Stimulated activated CD8-positive, alpha-beta memory T cell treated with anti-CD3 and anti-CD28 coated beads, Interleukin-4, amount 100 ng/mL, for 1 hour (primary cell): ENCODE measurements at places on chromosomes 11 and 22.
A peak's percentile ranks its signal among the peaks of the same experiment; 100 is the strongest.

DNA sequence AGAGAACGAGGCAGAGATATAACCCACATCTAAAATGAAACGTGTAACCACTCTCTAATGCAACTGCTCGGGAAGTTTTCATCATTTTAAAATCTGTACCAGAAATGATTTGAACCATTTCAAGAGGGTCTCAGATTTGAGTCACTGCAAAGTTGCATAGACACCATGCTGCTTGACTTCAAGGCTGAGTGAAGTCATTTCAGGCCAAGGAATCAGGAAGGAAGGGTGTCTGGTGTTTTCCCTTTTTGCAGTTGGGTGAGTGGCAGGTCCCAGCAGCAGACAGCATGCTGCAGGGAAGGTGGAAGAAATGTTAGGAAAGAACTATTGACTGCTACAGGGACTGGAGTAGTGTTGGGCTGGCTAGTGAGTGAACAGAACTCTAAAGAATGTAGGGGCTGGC, 16.5 kb downstream of the TANGO2 start:
- no peak for DNase-seq

- DNase-seq = no peak
Observed at GRCh38 chr11:22194306-22194705, 1.4 kb downstream of the ANO5 start.

GRCh38 chr11:62881579-62882430, 1.1 kb downstream of the SLC3A2 start:
- peak; percentile 92 for DNase-seq

GRCh38 chr22:20953668-20954500, 13.2 kb upstream of the AIFM3 start:
- no peak for DNase-seq

- DNase-seq = no peak
Observed at GRCh38 chr11:119089319-119089718, 4.6 kb downstream of the HMBS start.

DNA sequence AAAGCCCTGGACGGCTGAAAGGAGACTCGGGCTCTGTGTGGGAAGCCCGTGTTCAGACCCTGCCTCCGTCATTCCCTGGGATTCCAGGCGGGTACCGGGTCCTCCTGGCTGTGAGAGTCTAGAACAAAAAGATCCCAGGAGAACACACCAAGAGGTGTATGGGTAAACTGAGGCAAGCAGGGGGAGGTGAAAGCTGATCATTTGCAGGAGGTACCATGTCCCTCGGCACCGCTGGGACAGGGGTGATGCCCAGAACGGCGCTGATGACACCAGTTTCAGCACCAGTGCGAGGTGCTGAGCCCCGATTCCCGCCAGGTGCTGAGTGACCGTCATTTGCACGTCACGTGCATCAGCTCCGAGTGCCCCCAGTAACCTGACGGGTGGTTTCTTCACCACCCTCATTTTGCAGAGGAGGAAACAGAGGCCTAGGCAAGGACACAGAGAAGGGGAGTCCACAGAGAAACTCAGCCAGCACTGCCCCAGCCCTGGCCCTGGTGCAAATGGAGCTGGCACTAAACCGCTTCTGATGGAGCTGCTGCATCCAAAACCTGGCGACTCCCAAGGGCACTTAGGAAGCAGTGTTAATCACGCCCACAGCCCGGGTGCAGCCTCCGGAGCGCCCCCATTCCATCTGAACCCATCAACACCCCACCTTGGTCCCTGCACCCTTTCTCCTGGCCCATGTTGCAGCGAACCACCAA, 16.8 kb downstream of the MACROD1 start:
- no peak for DNase-seq

DNA sequence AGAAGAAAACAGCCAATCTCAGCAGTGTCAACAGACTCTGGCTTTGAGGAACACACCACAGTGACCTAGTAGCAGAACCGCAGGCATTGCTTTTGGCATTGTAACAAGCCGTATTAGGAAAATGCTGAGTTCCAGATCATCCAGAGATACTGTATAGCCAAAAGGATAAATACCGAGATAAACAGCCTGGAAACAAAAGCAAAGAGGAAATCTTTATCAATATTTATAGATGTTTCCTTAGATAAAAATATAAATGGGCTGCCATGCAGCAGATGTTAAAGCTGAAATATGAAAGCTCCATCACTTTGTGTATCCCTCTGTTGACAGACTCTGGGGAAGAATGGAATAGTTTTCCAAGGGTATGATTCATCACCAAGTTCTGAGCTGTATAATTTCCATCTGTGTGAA, 98.9 kb upstream of the TP53AIP1 start:
- DNase-seq = no peak

GRCh38 chr11:86463955-86464354, 89.3 kb downstream of the CCDC81 start:
- no peak for DNase-seq

DNA sequence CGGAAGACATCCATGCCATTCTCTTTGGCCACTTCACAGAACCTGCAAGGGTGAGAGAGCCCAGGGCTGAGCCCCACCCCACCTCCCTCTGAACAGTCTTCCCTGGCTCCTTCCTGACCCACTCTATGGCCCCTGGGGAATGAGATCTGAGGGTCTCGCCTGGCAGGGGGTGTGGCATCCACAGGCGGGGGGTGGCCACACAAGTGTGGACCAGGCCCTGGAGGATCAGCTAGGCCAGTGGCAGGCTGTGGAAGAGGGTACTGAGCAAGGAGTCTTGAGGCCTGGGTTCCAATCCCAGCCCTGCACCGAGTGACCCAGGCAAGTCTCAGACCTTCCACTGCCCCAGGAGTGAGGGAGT, 5.6 kb upstream of the LRFN4 start:
- no peak for DNase-seq

- no peak for DNase-seq
Observed at GRCh38 chr22:47940211-47940610, 1177.8 kb downstream of the TBC1D22A start.

DNA sequence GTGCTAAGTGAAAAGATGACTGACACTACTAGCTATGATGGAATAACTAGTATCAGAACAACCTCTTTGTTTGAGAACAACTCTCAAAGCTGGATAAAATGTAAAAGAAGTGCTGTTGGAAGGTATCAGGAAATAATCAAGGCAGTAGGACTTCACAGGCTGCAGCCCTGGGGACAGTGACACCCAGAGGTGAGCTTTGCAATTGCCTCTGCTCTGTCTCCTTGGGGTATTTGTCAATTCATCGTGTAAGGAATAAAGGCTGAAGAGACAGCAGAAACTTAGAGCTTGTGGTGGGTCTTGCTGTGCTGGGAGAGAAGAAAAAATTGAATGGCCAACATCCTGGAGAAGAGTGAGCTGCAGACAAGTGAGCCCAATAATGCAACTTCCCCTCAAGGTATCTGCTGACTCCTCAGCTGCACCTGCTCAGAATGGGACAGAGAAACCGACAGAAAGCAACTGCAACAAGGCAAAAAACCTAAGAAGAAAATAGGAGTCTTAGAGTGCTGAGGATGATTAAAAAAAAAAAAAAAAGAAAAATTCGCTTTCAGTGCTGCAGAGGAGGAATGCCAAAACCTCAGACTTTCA, 141.1 kb downstream of the RCN1 start:
- no peak for DNase-seq

- no peak for DNase-seq
Observed at GRCh38 chr11:92259861-92260260, 35.2 kb downstream of the FAT3 start.

DNA sequence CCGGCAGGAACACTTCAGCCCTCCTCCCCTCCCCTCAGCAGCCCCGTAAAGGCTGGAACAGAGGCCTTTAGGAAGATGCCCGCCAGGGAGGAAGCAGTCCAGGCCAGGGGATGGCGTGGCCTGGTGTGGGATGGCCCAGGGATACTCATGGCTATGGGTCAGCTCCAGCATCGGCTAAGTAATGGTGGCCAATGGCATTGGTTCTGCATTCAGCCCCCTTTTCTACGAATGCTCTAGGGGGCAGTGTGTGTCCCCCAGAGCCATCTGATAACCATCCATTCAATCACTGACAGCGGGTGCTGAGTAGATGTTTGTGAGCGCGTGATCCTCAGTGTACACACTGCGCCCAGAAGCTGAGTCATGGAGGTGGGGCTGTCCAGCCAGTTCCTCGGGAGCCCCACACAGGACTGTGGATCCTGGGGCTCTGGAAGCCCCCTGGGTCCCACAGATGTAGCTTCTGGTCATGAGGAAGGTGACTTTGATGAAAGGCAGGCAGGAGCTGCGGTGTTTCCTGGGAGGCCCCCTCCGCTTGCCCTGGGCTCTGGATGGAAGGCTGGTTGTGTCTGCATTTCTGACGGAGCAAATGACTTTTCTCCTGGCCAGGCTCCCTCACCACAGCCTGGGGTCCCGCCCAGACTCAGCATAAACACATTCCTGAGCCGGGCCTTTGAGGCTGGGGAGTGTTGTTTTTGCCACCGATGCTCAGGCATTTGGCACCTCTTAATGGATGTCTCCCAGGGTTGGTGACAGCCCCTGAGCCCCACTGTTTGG, 46.5 kb downstream of the FBLN1 start:
- no peak for DNase-seq

DNA sequence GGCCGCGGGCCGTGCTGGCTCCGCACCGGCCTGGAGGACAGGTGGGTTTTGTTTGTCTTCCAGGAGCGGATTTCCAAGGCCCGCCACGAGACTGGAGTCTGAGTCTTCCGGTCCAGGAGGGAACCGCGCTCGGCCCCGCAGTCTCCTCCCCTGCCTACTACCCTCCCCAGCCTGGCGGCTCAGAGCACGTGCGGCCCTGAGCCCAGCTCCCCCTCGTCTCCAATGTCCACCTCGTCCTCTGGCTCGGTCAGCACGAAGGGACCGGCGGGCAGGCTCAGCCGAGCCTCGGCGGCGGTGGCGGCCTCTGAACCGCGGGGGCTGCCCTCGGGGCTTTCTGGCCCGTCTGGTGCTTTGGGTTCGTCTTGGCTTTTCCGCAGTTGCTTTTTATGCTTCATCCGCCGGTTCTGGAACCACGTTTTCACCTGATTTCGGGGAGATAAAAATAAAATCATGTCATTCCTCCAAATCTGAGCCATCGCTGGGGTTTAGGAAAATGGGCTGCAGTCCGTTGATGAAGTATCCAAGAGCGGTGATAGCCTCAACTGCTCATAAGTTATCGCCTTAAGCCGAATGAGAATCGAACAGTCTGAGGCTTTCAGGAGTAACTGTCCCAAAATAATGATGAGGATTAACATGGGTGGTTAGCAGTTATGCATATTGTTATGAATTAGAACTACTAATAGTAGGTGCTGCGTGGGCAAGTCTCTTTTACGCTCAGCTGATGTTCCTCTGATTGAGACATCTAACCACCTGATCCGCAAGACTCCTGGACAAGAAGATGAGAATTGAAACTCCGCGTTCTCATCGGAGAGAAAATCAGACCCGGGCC, 4.0 kb downstream of the BSX start:
- no peak for DNase-seq

DNA sequence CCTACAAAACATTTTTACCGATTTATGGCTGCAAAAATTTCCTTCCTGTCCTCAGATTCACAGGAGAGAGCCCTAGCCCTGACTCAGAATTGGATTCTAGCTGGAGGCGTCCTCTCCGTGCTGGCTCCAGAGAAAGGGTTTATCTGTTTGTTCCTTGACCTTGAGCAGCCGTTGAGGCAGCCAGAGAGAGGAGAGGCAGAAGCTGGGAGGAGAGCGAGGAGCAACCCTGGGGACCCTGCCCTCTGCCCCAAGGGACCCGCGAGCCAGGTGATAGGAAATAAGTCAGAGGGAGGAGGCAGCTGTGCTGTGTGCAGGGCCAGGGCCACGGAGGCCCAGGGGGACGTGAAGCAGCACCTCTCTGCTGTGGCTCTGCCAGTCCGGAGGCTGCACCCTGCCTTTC, 75.6 kb downstream of the IGLL1 start:
- DNase-seq = no peak

GRCh38 chr11:1959786-1960185, 12.7 kb downstream of the MRPL23 start:
- no peak for DNase-seq

- no peak for DNase-seq
Observed at GRCh38 chr11:16632295-16633200, 105.9 kb upstream of the C11orf58 start.

DNA sequence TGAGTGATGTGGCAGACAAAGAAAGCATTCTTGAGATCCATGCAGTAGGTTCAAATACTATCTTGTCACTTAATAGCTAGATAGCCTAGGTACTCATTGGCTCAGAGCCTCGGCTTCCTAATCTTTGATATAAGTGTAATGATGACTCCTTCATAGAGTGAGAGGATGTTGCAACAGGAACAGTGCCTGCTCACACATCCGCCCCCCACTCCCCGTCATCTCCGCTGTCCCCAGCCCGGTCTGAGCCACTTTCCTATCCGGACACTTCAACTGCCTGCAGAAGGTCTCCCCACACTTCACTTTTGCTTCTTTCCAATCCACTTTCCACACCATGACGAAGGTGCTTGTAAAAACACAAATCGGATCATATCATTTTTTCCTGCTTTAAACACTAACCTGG, 128.8 kb downstream of the NTM start:
- no peak for DNase-seq

DNA sequence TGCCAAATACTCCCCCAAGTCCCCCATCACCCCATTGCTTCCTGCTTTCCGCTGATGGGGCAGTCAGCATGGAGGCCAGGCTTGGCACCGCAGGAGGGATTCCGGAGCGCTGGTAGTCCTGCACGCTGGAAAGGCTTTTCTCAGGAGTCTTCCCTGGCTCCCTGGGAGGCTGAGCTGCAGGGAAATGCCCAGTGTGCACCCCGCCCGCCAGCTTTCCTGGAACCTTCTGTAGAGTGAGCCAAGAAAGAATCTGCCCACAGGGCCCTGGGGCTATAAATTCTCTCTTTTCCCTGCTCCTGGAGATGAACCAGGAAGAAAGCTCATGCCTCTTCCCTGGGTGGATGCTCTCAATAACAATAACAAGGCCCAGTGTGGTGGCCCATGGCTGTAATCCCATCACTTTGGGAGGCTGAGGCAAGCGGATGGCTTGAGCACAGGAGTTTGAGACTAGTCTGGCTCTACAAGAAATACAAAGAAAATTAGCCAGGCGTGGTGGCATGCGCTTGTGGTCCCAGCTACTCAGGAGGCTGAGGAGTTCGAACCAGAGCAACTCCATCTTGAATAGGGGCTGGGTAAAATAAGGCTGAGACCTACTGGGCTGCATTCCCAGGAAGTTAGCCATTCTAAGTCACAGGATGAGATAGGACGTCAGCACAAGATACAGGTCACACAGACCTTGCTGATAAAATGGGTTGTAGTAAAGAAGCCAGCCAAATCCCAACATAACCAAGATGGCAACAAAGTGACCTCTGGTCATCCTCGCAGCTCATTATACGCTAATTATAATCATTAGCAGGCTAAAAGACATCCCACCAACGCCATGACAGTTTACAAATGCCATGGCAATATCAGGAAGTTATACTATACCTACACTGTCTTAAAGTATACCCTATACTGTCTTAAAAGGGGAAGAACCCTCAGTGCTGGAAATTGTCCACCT, 46.4 kb upstream of the FTH1 start:
- DNase-seq = no peak

GRCh38 chr11:36186340-36187175, 102.7 kb downstream of the COMMD9 start:
- DNase-seq = no peak

GRCh38 chr11:3123761-3124733, 41.1 kb downstream of the OSBPL5 start:
- DNase-seq = no peak

GRCh38 chr22:48631288-48631863, 1196.3 kb downstream of the BRD1 start:
- DNase-seq = no peak

- no peak for DNase-seq
Observed at GRCh38 chr11:15605094-15605493, 490.4 kb downstream of the INSC start.

GRCh38 chr11:116707161-116707629, 65.6 kb downstream of the BUD13 start:
- no peak for DNase-seq
